ENCODE measurements at places on chromosomes 5 and 9. TPM values are rescaled to one million over a fixed set of nuclear protein-coding genes. Genes with fewer than 3 reads are reported as not detected.

Gene EDIL3
- total RNA-seq, result 13.8 TPM

Gene SPOCK1
- total RNA-seq, result 8.2 TPM

Gene TAS2R1
- not detected for total RNA-seq

Gene F12
- 36.8 TPM for total RNA-seq

Gene WNK2
- 11.7 TPM for total RNA-seq

Gene CSF1R
- not detected for total RNA-seq

Gene PCDHGC5
- 0.46 TPM for total RNA-seq

Gene ADAMTS12
- 0.18 TPM for total RNA-seq

Gene PKD2L2
- not detected for total RNA-seq

Gene SPINK6
- total RNA-seq, result not detected

Gene SMIM33
- not detected for total RNA-seq

Gene CD274
- 3.8 TPM for total RNA-seq

Gene OTP
- total RNA-seq, result not detected

Gene FOXD4L5
- 0.04 TPM for total RNA-seq

Gene LPAR1
- total RNA-seq, result 67.9 TPM

Gene SLC45A2
- not detected for total RNA-seq

Gene HSD17B3
- total RNA-seq, result 0.26 TPM

Gene RETREG1
- 8.5 TPM for total RNA-seq

Gene PDGFRB
- total RNA-seq, result 0.66 TPM

Gene FOXD4L3
- total RNA-seq, result not detected

Gene ASPN
- not detected for total RNA-seq

Gene SPATA31A3
- total RNA-seq, result not detected

Gene NXNL2
- 0.66 TPM for total RNA-seq

Gene ROR2
- not detected for total RNA-seq

Gene ZMYND19
- 39.5 TPM for total RNA-seq

Gene DAPK1
- not detected for total RNA-seq

Gene ANKRD31
- 0.26 TPM for total RNA-seq

Gene FRMPD1
- not detected for total RNA-seq

Gene IL13
- not detected for total RNA-seq

Gene PDLIM4
- total RNA-seq, result 26.5 TPM

Gene ZNF354C
- total RNA-seq, result not detected

Gene FLT4
- not detected for total RNA-seq

Gene GAPT
- total RNA-seq, result not detected

Gene ACOT12
- total RNA-seq, result not detected

Gene GLDC
- total RNA-seq, result 8.1 TPM

Gene CDX1
- total RNA-seq, result not detected

Gene ATP6V1G1
- 162 TPM for total RNA-seq

Gene PCDHB10
- total RNA-seq, result 0.33 TPM

Gene TAF1L
- total RNA-seq, result not detected

Gene COL5A1
- total RNA-seq, result 15.4 TPM

Gene PCA3
- not detected for total RNA-seq

Gene PCDHA9
- total RNA-seq, result 0.22 TPM

Gene EGFLAM
- not detected for total RNA-seq

Gene USP20
- total RNA-seq, result 16.2 TPM

Gene FBP2
- not detected for total RNA-seq

Gene KCTD16
- total RNA-seq, result not detected

Gene DOCK2
- 0.58 TPM for total RNA-seq

Gene CCL27
- total RNA-seq, result not detected

Gene RNF208
- total RNA-seq, result 1.7 TPM

Gene PTGDS
- total RNA-seq, result not detected

Gene PDE6A
- not detected for total RNA-seq

Gene TAF11L8
- total RNA-seq, result not detected

Data from PC-3 (cell line).